ENCODE measurements at places on chromosomes 7 and 10.

DNA sequence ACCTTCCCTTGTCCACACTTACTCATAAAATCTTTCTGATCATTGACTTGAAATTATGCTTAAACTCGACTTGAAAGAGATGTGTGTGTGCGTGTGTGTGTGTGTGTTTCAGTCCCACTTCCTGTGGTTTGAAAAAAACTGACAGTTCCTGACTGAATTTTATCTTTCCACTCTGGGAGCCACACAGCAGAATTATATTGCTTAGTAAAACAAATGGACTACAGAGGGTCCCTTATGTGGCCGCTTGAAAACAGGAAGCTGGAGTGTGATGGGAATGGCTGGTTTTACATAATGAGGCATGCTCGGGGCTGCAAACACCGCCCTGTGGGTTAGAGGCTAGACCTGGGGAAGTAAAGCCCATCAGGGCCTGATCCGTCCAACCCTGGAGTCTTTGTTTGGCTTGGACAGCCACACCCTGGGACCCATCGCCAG lies 54.8 kb downstream of the LYZL1 start:
- DNase-seq = no peak

- no peak for DNase-seq
These were observed 47.9 kb downstream of the FHIP2A start for GRCh38 chr10:114869520-114869892.

- DNase-seq = no peak
These were observed 106.0 kb upstream of the TRIM24 start for GRCh38 chr7:138354066-138354465.

DNA sequence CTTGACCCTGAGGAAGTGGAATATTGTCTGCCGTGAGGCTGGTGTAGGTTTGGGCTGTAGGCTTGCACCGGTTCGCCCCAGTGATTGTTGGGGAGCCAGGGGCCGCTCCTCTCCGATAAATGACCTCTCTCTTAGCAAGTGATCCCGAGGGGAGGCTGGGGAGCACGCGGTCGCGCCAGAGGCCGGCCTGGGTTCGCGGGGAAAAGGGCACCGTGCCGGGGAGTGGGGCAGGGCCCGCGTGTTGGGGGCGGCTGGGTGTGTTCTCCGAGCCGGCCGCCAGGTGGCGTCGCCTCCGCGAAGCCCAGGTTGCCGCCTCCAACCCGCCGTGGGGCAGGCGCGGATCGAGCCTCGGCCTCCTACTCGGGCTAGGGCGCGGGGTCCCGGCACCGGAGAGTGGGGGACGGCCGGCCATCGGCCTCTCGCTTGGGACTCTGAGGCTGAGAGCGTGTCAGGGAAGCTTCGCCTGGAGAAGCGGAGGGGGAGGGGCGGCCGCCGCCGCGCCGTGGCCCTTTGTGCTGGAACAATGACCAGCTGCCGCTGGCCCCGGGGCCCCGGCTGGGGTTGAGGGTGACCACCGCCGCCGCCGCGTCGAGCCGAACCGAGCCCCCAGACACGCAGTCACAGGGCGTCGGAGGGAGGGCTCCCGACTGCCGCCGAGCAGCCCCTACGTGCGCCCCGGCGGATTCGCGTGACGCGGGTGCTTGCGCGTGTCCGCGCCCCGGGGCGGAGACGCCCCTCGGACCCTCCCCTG lies 442 bp upstream of the LZTS2 start:
- DNase-seq = peak; percentile 56

GRCh38 chr7:46123-46829 lies 146.1 kb upstream of the FAM20C start:
- no peak for DNase-seq

DNA sequence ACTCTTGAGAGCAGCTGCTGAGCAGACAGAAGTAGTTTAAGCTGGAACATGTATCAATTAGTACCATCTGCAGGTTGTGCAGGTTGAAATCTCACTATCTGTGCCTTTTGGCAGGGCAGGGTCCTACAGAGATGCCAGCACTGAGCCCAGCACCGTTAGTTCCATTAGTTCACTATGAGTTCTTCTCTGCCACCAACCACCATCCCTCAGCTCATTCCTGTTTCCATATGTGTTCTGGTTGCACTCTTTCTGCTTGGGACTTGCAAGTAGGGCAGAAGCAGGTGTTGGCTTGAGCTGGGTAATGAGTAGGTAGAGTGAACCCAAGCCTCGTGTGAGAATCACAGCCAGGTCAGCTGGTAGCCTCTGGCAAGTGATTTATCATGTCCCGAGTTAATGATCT lies 2.8 kb downstream of the SMO start:
- DNase-seq = no peak

DNA sequence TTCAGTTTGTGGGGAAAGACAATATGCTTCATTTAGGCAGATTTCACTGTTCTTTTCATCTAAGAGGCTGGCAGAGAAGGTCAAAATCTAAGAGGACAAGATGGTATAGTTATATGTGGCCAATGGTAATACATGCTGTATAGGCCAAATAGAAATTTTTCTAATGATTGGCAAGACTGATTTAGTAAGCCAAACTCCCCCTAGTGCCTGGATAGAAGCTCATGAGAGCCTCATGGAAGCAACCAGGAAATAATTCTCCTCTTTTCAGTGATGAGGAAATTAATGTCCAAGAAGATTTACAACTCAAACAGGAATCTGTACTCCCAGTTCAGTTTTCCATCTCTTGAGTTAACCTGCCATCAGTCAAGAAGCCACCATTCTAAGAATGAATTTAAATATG lies 253.6 kb upstream of the PHF14 start:
- no peak for DNase-seq

GRCh38 chr7:69110450-69111050 lies 487.7 kb upstream of the AUTS2 start:
- no peak for DNase-seq

DNA sequence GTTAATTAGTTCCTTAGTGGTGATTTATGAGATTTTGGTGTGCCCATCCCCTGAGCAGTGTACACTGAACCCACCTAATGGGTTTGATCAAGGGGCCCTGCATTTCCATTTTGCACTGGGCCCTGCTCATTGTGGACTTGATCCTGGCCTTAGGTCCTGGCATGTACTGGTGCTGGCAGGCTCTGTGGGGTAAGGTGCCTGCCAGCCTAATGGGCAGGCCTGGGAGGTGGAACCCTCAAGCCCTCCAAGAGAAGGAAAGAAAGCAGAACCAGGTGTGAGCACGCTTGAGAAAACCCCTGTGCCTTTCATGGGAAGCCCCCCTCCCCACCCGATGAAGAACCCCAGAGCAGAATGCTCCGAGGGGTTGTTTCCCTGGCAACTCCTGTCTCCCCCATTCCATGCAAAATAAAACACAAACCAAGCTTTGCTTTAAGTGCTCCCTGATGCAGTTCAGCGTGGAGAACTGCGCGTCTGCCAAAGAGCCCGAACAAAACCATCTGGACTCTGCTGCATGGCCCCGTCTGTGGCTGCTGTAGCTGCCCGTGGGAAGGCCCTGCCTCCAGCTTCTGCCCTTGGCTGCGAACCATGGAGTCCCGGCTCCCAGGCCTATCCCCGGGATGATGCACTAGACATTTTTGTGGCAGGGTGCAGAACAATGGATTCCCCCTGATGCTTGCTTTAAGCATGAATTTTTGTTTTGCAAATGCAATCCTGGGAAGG lies 123.3 kb downstream of the PRPF18 start:
- no peak for DNase-seq
